Pericardium fibroblast (primary cell): ENCODE measurements at places on chromosomes 2 and 18. TPM values are rescaled to one million over a fixed set of nuclear protein-coding genes. Genes with fewer than 3 reads are reported as not detected.

Gene HES6
- total RNA-seq, result 1.6 and 3.6 TPM in 2 replicates

Gene PID1
- total RNA-seq, result 7.4 and 8.4 TPM in 2 replicates

Gene SH3BP4
- 32.6 and 37.5 TPM in 2 replicates for total RNA-seq

Gene RTP5
- total RNA-seq, result not detected in 2 replicates

Gene CAVIN2
- 11.5 and 108 TPM in 2 replicates for total RNA-seq

Gene RFTN2
- 9.8 and 23.0 TPM in 2 replicates for total RNA-seq

Gene ATF2
- total RNA-seq, result 19.6 and 26.0 TPM in 2 replicates

Gene CCDC138
- 3.0 and 3.3 TPM in 2 replicates for total RNA-seq

Gene NEB
- total RNA-seq, result 0.12 and 3.5 TPM in 2 replicates

Gene MC4R
- not detected in 2 replicates for total RNA-seq

Gene ST6GAL2
- 1.6 and 2.8 TPM in 2 replicates for total RNA-seq

Gene SAG
- total RNA-seq, result not detected in 2 replicates

Gene SH2D6
- total RNA-seq, result not detected in 2 replicates

Gene MBD1
- total RNA-seq, result 40.3 and 41.3 TPM in 2 replicates

Gene LRRTM1
- total RNA-seq, result 0.23 TPM in 1 of 2 replicates, not detected in the other

Gene TEKT4
- not detected in 2 replicates for total RNA-seq

Gene SCTR
- not detected in 2 replicates for total RNA-seq

Gene TRPM8
- 0.17 TPM in 1 of 2 replicates, not detected in the other for total RNA-seq

Gene PLB1
- 0.23 and 0.34 TPM in 2 replicates for total RNA-seq

Gene RIT2
- total RNA-seq, result not detected in 2 replicates

Gene LINC00305
- not detected in 2 replicates for total RNA-seq

Gene ATP6V1B1
- total RNA-seq, result 0.51 and 0.93 TPM in 2 replicates

Gene GPR17
- total RNA-seq, result not detected in 2 replicates

Gene MROH2A
- total RNA-seq, result not detected in 2 replicates

Gene CNDP1
- total RNA-seq, result not detected in 2 replicates

Gene SPATA3
- not detected in 2 replicates for total RNA-seq

Gene KCNK3
- total RNA-seq, result 0.09 and 1.6 TPM in 2 replicates

Gene MARCO
- not detected in 2 replicates for total RNA-seq

Gene TCF23
- 0.09 TPM in 1 of 2 replicates, not detected in the other for total RNA-seq

Gene OBSL1
- total RNA-seq, result 108 and 140 TPM in 2 replicates

Gene SNRNP200
- total RNA-seq, result 46.4 and 49.2 TPM in 2 replicates

Gene TUBB8B
- total RNA-seq, result not detected in 2 replicates

Gene LTBP1
- total RNA-seq, result 27.4 and 55.7 TPM in 2 replicates

Gene TUBA4B
- total RNA-seq, result not detected in 2 replicates

Gene FOSL2
- total RNA-seq, result 50.0 and 56.4 TPM in 2 replicates

Gene PKDCC
- 134 and 207 TPM in 2 replicates for total RNA-seq

Gene PUS10
- 2.7 and 3.0 TPM in 2 replicates for total RNA-seq

Gene ORC4
- 18.2 and 20.0 TPM in 2 replicates for total RNA-seq

Gene GAD1
- total RNA-seq, result not detected in 2 replicates

Gene C2orf78
- not detected in 2 replicates for total RNA-seq

Gene KRTCAP3
- 5.2 TPM in 1 of 2 replicates, not detected in the other for total RNA-seq

Gene PDK1
- total RNA-seq, result 11.0 and 18.8 TPM in 2 replicates

Gene DLGAP1
- 0.12 and 0.26 TPM in 2 replicates for total RNA-seq

Gene DCTN1
- total RNA-seq, result 114 and 172 TPM in 2 replicates

Gene REG3A
- total RNA-seq, result not detected in 2 replicates

Gene SLC23A3
- 0.09 and 0.12 TPM in 2 replicates for total RNA-seq

Gene PXDN
- 356 and 392 TPM in 2 replicates for total RNA-seq

Gene DTNA
- total RNA-seq, result 6.7 and 16.1 TPM in 2 replicates

Gene IL1F10
- not detected in 2 replicates for total RNA-seq

Gene LIMS4
- 0.17 and 11.2 TPM in 2 replicates for total RNA-seq

Gene MAL
- not detected in 2 replicates for total RNA-seq

Gene ZBTB7C
- 0.82 and 0.85 TPM in 2 replicates for total RNA-seq

Gene FOXD4L1
- not detected in 2 replicates for total RNA-seq

Gene RGPD3
- 0.43 and 0.47 TPM in 2 replicates for total RNA-seq

Gene OSBPL6
- 5.7 and 7.7 TPM in 2 replicates for total RNA-seq
